ENCODE measurements at places on chromosomes 2 and 18.

DNA sequence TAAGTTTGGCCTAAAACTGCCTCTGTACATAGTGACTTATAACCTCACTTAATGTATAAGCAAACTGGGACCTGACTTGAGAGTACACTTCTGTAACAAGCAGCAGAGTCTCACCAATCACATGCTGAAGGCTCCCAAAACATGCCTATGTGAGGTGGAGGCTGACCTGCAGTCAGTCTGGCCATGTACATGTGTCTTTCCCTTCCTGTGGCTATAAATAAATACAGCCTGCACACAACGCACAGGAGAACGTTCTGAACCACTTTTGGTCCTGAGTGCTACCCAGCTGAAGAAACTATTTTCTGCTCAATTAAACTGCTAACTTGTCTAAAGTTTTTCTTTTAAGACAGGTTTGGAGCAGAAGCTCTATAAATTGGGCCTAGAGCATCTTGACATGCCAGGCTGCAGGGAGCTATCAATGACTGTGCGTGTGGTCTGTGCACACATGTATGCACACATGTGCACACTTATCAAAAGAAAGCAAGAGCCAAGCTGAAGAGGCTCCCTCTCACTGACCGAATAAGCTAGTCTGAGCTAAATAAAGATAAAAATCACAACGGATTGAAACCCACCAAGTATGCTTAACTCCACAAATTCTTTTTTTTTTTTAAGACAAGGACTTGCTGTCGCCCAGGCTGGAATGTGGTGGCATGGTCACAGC, 15.0 kb downstream of the RNASEH1 start:
- no peak for DNase-seq

- DNase-seq: no peak
These were observed 53.6 kb downstream of the TANC1 start for GRCh38 chr2:159022019-159022418.

DNA sequence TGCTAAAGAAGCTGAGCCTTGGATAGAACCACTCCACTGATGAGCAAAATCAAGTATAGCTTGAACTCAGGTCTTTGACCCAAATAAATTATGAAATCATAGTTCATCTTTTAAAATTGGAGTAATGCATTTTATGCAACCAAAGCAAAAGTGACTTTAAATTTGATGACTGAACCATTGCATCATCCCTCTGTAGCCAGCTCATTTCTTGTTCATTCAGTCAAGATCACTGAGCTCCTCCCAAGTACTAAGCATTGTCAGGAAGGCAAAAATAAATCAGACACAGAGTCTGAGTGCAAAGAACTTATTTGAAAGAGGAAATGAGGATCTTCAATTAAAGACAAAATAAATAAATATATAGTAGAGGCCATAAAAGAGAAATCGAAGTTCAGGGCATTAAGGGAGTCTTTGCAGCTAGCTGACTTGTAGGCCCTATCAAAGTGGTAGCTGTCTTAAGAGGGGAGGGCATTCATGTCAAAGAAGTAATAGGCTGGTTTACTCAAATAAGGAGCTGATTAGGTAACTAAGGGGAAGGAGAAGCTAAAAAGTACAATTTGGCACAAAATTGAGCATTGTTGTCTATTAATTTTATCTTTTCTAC, 411.8 kb downstream of the MTX2 start:
- no peak for DNase-seq

DNA sequence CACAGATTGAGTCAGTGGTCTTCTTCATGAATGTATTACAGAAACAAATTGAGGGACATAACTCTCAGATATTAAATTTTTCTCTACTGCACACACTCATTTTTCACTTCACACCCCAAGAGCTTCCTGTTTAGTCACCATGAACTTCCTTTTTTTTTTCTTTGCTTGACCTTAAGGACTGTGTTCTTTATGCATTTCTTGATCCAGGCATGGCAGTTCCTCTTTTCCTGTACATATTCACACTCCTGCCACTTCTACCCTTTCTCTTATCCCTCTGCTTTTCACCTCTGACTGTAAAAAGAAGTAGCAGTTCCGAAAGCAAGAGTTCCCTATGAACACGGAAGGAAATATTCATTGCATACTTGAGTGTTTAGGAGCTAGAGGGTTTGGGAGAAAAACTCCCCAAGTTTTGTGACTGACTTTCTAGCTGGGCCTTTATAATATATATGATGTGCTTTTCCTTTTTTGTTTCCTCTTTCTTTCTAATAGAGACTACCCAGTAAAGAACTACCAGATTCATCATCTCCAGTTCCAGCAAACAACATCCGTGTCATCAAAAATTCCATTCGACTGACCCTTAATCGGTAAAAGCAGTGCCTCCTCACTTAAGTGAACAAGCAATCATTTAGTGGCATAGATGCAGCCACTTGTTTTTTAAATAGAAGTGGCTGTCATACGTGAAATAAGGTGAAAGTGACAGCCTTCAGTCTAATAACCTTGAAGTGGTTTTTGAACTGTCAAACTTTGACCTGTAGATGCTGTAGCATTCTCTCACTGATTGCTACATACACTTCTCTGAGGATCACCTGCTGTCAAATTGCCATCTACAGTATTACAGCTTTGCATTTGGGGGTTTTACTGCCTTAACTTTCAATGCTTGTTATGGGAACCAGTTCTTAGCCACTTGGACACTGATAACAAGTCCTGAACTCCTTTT, 40.8 kb downstream of the PAPOLG start:
- no peak for DNase-seq

GRCh38 chr2:207126724-207127308, 38.9 kb downstream of the KLF7 start:
- DNase-seq: no peak

GRCh38 chr2:17871639-17872038, 6.8 kb upstream of the KCNS3 start:
- no peak for DNase-seq

DNA sequence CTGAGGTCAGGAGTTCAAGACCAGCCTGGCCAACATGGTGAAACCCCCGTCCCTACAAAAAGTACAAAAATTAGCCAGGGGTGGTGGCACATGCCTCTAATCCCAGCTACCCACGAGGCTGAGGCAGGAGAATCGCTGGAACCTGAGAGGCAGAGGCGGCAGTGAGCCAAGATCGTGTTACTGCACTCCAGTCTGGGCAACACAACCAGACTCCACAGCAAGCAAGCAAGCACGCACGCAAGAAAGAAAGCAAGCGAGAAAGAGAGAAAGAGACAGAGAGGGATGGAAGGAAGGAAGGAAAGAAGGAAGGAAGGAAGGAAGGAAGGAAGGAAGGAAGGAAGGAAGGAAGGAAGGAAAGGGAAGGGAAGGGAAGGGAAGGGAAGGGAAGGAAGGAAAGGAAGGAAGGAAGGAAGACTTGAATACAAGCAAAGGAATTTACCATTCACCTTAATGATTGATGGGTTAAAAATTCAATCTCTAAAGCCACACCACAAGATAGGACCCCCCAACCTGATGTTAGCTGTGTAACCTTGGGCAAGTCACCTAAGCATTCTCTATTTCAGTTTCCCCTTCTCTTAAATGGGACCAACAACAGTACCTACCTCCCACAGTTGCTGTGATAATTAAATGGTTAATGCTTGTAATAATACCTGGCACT, 181.7 kb downstream of the ATAD2B start:
- DNase-seq: no peak

DNA sequence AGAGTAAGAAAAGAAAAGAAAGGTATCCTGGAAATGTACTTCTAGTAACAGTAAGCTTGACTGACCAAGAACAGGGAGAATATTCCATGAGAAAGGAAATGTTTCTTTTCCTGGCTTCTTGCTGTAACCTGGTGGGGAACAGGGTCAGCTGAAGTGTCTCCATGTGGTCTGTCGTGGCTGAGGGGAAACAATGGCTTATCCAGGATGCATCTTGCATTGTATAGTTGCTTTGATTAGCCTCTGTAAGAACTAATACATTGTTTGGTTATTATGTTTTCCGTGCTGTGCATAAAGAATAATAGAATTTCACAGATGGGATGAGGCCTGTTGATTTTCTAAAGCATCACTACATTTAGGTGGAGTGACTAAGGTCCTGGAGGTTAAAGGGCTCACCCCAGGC, 4.9 kb downstream of the CREG2 start:
- no peak for DNase-seq
